ENCODE measurements at places on chromosomes 1 and 21.

DNA sequence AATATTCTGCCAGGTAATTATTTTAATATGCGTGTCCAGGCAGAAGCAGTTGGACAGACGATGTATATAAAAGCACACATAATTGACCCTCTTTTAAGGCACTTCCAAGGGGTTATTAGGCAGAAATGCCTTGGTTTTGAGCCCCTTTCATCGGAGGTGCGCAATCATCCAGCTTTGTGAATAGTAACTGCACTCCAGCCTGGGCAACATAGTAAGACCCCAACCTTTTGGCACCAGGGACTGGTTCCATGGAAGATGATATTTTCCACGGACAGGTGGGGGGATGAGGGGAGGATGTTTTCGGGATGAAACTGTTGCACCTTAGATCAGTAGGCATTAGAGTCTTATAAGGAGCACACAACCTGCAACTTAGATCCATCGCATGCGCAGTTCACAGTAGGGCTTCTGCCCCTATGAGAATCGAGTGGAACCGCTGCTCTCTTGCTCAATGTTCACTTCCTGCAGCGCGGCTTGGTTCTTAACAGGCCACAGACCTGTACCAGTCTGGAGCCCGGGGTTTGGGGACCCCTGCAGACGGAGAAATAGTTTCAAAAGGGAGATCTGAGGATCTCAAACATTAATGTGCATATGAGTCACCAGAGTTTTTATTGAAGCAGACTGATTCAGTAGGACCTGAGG is 1.8 kb upstream of the MCOLN2 start:
- DNase-seq: no peak

DNA sequence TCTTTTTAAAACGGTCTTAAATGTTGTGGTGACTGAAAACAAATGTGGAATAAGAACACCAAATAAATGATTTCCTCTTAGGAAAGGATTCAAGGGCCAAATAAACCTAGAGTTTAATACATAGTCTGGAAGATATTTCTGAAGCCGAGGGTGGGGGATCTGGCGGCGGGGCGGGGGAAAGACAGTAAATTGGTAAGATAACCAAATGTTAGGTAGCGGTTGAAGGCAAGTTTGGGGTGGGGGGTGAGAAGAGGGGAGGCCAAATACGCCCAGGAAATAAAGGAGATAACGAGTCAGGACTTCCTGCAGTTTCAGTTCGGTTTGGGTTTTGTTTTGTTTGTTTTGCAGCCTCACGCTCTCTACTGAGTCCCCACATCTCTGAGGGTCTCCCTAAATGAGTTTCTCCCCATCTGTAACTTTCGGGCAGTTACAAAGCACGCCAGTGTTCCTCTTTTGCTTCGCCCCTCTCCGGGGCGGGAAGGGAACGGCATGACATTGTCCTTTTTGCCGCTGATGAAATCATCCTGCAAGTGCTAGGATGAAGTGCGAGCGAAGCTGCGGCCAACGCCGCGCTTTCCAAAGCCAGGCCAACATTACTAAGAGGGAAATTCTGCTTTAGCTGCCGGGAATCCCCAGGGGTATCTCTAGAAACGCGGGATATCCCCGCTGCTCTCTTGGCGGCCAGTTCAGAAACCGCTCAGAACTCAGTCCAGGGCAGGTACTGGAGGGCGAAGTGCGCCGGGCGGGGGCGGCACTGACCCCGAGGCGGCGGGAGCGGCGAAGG is 844 bp downstream of the NIBAN1 start:
- DNase-seq: peak; percentile 15

- DNase-seq: no peak
These were observed 15.1 kb downstream of the ZBTB17 start for GRCh38 chr1:15960808-15961207.

- DNase-seq: peak; percentile 97
These were observed 1047.6 kb upstream of the ADGRL4 start for GRCh38 chr1:80054129-80054528.

DNA sequence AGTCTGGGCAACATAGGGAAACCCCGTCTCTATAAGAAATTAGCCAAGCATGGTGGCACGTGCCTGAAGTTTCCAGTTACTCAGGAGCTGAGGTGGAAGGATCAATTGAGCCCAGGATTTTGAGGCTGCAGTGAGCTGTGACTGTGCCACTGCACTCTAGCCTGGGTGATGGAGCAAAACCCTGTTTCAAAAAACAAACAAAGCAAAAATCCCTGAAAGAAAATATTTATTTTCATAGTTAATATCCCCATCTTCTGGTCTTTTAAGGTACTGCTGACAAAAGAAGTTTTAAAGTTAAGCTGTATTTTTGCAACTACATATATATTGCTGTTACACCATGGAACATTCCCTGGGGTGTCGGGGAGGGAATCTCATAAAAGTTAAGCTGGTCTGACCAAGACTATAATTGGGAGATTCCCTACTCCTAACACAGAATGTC is 26.0 kb downstream of the VAMP4 start:
- DNase-seq: no peak

- no peak for DNase-seq
These were observed 259.3 kb downstream of the S1PR1 start for GRCh38 chr1:101496109-101496508.

DNA sequence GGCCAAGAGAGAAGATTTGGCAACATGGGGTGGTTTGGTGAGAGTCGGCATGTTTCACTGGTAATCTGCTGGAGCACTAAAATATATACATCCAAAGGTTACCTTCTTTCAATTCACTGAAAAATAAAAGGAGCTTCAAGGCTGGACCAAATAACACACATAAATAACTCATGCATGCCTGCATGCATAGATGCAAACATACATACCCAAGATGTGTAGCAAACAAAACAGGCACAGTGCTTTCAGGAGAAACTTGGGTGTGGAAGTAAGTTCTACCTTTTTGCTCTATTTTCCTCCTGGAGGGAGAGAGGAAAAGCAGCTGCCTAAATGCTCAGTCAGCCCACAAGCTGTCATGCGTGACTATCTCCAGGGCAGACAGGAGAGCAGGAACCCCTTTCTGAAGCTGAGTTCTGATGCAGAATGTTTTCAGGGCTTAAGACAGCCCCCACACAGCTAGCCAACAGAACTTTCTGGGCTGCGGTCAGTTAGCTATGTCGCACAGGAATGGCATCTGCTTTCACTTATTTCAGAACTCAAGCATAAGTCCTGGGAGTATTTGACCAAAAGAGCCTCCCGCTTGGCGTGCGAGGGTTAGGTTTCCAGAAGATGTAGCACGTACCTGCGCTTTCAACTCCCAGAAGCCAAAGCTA is 166.2 kb downstream of the TOMM20 start:
- DNase-seq: no peak

DNA sequence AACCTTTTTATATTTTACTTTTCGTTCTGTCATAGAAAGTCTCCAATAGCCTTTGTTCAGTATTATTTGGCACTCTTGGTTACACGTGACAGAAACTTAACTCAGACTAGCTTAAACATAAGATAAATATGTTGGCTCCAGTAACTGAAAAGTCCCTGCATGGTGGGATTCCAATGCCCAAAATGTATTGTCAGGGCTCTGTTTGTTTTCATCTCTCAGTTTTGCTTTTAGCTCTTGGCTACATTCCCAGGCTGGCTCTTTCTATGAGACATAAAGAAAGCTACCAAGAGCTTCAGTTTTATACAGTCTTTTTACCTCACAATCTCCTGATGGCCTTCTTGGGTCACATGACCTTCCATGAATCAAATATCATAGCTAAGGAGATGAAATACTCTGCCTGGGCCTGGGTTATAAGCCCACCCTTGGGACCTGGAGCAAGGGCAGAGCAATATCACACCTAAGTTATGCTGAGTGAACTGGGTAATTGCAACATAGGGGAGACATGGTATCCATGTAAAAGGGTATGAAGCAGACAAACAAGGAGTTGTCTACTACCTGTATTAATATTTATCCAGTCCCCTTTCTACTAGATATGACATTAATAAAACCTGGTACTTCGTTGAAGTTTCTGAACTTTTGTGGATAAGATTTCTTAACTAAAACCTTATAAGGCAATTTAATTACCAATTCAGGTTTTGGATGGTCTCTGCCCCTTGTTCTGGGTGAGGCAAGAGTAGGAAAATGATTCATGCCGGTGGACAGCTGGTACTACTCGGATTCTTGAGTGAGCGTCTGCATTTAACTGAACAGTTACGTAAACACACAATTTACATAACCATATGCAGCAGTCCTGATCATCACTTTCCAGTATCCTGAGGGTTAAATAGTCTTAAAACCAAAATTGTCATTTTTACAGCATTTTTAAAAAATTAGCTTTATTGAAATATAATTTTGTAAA is 442.3 kb downstream of the GPATCH2 start:
- peak; percentile 1 for DNase-seq
